Eye (tissue), 1 donor: ENCODE measurements at places on chromosomes 3 and 15.

- peak; percentile 53 for DNase-seq
These were observed 420.9 kb downstream of the LPP start for GRCh38 chr3:188574885-188575284.

GRCh38 chr3:122233101-122233952, 49.9 kb downstream of the CASR start:
- DNase-seq, result no peak

DNA sequence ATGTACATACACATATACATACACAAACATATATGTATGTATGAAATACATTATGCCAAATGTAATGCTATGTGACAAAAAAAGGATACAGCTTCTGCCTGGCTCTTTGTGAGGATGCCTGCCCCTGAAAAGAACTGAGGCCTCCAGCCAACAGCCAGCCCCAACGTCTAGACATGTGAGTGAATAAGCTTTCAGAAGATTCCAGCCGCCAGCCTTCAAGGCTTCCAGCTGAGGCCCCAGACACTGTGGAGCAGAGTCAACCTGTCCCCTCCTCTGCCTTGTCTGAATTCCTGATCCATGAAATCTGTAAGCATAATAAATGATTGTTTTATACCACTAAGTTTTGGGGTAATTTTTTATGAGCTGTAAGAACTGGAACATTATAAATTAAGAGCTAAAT, 24.7 kb downstream of the GXYLT2 start:
- no peak for DNase-seq

- DNase-seq, result no peak
These were observed 10.6 kb upstream of the ATP2B2 start for GRCh38 chr3:10515884-10516495.

- DNase-seq, result no peak
These were observed 13.9 kb upstream of the RYR3 start for GRCh38 chr15:33296856-33297255.

GRCh38 chr3:120113128-120114116, 19.2 kb upstream of the GSK3B start:
- DNase-seq, result no peak

- no peak for DNase-seq
These were observed 26.3 kb upstream of the THRB start for GRCh38 chr3:24520976-24521419.

DNA sequence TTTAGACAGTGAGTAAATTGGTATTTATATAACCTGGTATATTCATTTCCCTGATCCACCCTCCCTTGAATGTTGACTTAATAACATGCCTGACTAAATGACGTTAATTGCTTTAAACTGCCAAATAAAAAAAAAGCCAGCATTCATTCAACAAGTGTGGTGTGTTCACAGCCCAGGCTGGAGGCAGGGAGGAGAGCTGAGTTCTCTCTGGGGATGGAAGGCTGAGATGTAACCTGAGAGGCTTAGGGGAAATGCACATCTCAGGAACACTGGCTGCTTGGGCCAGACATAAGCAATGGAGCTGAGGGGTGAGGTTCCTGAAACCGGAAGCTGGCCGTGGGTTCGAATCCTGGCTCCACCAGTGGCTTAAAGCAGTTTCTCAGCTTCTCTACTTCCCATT, 17.3 kb downstream of the CACNA2D3 start:
- no peak for DNase-seq

- DNase-seq, result no peak
These were observed 5.9 kb downstream of the PARP3 start for GRCh38 chr3:51948016-51948580.

GRCh38 chr15:94250801-94251200, 19.4 kb downstream of the MCTP2 start:
- DNase-seq, result no peak
